Bladder microvascular endothelial cell (primary cell): ENCODE measurements at places on chromosomes 6 and 20. TPM values are rescaled to one million over a fixed set of nuclear protein-coding genes. Genes with fewer than 3 reads are reported as not detected.

The SDCBP2 gene
- 2.6 and 6.0 TPM in 2 replicates for total RNA-seq

The SLC52A3 gene
- 0.13 TPM in 1 of 2 replicates, not detected in the other for total RNA-seq

The THBS2 gene
- 1.2 and 5.7 TPM in 2 replicates for total RNA-seq

The DDX27 gene
- total RNA-seq: 18.6 and 30.8 TPM in 2 replicates

The PCMT1 gene
- total RNA-seq: 102 and 115 TPM in 2 replicates

The COL19A1 gene
- not detected in 2 replicates for total RNA-seq

The LATS1 gene
- 5.2 and 12.9 TPM in 2 replicates for total RNA-seq

The LTA gene
- total RNA-seq: not detected in 2 replicates

The SAMD3 gene
- not detected in 2 replicates for total RNA-seq

The HDGFL1 gene
- total RNA-seq: not detected in 2 replicates

The PCK1 gene
- total RNA-seq: not detected in 2 replicates

The PPIL6 gene
- total RNA-seq: 0.16 and 0.82 TPM in 2 replicates

The POM121L2 gene
- total RNA-seq: not detected in 2 replicates

The ZNF391 gene
- total RNA-seq: 0.16 and 0.50 TPM in 2 replicates

The MAN1A1 gene
- 18.8 and 60.5 TPM in 2 replicates for total RNA-seq
